Stimulated activated CD8-positive, alpha-beta memory T cell treated with anti-CD3 and anti-CD28 coated beads, Interleukin-2, amount 100 ng/mL, for 48 hours (primary cell): ENCODE measurements at places on chromosomes 16 and 17.
A peak's percentile ranks its signal among the peaks of the same experiment; 100 is the strongest.

- DNase-seq: peak; percentile 69
These were observed 1.5 kb upstream of the MAF start for GRCh38 chr16:79601931-79602627.

DNA sequence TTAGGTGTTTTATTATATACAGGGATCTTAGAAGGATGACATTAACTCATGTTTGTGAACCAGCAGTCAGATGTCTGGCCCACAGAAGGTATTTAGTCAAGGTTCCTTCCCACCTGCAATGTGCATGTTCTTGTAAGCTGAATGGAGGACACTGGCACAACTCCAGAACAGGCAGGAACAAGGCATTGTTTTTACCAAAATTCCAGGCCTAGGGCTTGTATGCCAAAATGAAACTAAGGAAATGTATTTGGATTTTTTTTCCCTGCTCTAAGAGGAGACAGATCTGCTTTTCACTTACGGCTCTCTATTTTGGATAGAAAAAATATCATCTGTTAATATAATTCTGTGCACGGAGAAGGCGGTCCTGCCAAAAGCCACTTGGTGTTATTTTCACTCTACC lies 312.5 kb downstream of the GRIN2A start:
- no peak for DNase-seq

DNA sequence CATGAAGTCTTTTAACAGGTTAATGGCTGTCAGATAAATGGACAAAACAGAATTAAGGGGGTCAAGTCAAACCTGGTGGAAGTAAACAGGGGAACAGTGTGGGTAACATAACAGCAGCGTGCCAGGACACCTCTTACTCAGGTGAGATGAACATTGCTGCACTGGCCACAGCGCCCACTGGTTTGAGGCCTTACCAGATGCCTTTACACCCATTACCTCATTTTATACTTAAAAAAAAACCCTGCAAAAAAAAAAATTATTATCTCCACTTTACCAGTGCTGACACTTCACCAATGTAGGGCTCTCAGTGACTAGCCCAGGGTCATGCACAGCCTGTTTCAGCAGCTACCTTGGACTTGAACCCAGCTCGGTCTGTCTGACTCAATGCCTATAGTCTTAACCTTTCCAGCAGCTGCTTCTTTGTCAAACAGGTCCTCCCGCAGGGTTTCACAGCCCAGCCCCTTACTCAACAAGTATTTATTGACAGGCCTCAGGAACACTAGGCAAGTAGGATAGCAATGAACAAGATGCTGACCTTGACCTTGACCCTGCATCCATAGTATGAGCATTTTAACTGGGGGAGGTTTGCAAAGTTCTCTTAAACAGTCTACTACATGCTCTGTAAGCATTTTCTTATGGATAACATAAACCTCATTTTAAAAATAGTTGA lies 30.2 kb downstream of the CMTM3 start:
- DNase-seq: no peak

DNA sequence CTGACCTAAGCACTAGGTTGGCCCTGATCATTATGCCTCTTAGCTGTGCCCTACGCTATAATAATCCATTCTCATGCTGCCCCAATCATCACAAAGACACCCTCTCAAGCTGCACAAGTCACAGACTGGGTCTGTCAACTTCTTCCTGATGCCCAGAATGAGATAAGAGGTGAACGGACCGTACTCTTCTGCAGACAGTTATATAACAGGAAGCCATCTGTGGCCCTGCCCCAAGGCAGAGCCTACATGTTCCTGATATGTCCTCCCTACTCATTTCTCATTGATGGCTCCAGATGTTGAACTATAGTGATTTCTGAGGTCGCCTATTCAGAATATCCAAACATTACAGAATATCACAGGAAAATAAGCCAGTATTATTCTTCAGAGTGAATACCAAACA lies 471.6 kb upstream of the ERCC4 start:
- DNase-seq: no peak

DNA sequence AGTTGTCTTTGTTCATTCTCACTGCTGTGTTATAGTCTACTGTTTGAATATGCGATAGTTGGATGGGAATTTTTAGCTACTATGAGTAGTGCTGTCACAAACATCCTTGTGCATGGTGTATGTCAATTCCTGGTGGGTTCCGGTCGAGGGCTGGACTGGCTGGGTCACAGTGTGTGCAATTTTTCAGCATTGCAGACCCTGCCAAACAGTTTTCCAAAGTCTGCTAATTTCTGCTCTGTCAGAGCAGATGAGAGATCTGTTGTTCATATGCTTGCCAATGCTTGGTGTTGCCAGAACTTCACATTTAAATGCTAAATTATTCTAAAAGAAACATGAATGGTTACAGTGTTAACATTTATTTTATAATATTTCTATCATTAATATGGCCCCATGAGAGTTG lies 3.6 kb upstream of the C16orf96 start:
- DNase-seq: no peak

DNA sequence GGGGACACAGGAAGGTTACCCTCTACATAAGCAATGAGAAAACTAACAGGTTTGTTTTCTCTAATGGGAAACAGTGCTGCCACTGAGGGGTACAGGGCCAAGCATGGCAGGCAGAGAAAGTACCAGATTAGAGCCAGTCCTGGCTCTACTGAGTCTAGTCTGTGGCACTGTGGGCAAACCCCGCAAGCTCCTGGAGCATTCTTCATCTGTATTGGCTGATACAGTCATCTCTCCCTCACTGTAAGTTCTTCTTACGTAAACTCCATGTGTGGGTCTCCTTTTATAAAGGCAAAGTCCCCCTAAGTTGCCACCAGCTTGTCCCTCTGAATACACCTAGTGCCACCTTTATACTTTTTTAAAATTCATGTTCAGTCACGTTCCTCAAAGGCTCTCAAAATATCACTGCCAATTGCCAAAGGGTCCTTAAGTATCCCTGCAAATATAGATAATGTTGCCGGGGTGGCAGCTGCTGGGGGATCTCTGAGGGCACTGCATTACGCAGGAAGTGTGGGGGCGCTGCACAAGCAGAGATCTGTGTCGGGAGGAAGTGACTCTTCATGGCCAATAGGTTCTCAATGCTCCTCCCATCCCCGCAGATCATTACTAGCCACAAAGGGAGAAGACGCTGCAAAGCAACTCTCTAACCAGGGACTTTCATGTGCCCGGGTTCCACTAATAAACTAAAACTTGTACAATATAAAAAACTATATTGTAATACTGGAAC lies 18.8 kb downstream of the XPO6 start:
- DNase-seq: peak; percentile 59

DNA sequence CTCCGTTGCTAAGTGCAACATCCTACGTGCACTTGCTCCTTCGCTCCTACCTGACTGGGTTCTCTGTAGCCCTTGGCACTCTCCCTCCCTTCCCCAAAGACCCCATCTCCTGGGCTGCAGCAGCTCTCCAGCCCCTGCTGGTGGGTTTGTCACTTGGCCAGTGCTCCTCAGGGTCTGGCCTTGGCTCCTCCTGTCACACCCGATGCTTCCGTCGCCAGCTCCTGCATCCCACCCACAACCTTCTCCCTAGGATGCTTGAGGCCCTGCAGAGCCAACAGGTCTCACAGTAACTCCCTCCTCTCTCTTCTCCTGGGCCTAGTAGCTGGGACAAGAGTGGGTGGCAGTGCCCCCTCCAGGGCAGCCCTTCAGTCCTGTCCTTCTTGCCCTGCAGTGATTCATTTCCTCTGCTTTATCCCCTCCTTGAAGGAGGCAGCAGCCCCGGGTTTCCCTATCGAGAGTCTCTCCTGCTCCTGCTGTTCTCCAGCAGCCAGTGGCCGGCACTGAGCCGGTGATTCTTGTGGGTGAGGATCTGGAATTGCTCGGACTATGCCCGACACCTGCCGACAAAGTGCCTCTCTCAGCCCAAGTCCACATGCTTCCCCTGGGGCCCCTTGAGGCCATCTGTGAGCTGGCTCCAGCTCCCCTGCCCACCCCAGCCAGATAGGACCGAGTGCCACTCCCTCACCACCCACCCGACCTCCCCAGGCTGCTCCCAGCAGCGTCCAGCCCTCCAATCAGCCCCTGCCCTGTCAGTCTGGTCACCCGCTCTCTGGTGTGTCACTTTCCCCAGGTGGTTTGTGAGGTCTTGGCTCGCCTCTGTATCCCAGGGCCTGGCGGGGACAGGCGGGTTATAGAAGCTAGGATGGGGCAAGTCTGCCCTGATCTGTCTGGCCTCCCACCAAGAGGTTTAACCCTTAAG lies 3.8 kb downstream of the LITAFD start:
- DNase-seq: no peak

DNA sequence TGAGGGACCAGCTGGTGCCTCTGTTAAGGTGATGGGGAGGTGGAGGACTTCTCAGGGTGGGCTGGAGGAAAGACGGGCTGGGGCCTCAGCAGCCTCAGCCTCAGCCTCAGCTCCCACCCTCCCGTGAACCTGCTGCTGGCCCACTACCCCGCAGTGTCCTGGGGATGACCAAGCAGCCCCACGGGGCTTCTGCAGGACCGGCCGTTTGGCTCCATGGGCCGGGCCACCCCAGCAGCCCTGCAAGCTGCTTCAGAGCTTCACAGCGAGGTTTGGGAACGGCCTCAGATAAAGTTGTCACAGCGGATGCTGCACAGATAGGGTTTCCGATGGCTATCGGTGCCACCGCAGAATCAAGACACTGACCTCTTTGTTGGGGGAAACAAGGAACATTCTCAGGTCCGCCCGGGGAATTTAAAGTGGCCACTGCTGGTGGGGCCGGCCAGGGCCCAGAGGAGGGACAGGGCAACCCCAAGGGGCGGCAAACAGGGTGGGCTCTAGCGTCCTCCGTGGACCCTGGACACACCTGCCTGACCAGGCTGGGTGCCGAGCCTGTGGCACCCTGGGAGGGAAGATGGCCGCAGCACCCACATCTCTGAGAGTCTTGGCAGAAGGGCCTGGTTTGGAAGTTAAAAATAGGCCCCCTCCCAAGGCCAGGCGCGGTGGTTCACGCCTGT lies 47.8 kb upstream of the ZC3H18 start:
- no peak for DNase-seq

DNA sequence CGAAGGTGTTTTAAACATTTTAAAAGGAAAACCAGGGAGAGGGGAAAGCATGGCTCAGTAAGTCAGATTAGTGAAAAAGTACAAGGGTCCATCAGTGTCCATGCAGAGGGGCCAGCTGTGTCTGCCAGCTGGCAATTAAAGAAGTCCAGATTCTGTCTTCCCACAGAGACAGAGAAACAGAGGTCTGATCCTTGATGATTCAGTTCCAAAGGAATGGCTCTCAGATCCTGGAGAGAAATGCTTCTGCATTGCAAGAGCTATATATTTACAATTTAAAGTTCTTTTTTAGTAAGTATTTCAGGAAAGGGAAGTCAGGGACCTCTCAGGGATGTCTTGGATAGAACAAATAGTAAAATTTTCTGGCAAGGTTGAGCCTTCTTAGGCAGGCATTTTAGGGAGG lies 56.2 kb downstream of the HSD17B2 start:
- no peak for DNase-seq

DNA sequence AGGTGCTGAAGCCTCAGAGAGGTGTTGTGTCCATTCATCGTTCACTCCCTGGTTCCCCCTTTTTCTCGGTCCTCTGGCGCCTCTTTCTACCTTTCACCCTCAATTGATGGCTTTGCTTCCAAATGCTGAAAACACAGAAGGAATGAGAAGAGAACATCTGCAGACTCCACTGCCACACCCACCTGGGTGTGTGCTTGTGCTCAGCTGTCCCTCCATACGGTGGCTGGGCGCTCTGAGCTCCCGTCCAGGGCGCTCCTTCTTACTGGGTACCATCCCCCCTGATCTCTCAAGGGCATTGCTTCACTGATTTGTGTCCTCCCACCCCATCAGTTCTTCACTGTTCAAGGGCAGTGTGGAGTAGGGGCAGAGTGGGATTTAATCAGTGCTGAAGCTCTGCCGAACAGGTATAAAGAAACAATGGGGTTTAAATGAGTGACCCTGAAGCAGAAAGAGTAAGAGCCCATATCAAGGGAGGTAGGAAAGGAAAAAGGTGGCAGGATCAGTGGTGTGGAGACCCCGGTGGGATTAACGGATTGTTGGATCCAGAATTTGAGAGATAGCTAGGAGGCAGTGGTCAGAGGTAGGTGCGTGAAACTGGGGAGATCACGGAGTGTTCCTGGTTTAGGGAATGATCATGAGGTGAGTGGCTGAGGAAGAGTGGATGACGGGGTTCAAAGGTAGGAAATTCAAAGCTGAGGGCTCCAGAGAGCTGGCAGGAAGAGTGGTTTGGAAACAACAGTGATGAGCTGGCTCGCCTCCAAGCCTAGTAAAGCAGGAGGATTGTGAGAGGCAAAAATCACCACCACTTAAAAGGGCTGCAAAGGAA lies 40.8 kb downstream of the MRTFB start:
- no peak for DNase-seq

GRCh38 chr17:44112284-44113280 lies 10.9 kb downstream of the HDAC5 start:
- DNase-seq: no peak

DNA sequence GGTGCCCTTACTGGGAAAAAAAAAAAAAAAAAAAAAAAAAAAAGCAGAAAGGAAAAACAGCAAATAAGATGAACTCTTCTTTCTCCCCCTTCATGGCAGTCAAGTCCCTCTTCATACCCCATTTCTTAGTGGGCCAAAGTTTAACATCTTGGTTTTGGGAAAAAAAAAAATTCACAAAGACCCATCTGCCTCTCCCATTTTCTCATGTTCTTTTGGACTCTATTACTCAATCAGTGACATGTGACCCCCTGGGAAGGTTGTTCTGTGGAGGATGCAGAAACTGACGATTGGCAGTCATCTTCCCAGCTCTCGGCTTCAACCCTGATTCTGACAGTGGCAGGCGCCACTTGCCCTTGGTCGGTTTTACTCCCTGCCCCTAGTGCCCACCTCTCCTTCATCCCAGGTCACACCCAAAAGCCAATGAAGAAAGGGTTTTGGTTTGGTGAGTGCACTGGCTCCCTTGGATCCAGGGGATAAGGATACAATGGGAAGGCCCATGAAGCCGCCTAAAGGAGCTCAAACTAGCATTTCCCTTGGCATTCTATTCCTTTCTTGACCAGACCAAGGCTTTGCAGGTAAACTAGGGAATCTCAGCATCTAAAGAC lies 60.7 kb upstream of the TBX2 start:
- no peak for DNase-seq

GRCh38 chr16:89596957-89597649 lies 16.3 kb upstream of the DPEP1 start:
- DNase-seq: no peak

- DNase-seq: no peak
These were observed 92.8 kb downstream of the GAS7 start for GRCh38 chr17:10105513-10106001.

GRCh38 chr17:42989141-42989540 lies 8.8 kb downstream of the RUNDC1 start:
- DNase-seq: no peak

GRCh38 chr17:72379516-72379915 lies 258.7 kb downstream of the SOX9 start:
- DNase-seq: no peak

- no peak for DNase-seq
These were observed 54.3 kb downstream of the MYH13 start for GRCh38 chr17:10318535-10318934.

GRCh38 chr17:6706499-6706898 lies 6.7 kb downstream of the SLC13A5 start:
- DNase-seq: no peak

- DNase-seq: no peak
These were observed 25.8 kb downstream of the PHB1 start for GRCh38 chr17:49388692-49389513.
